ENCODE measurements at places on chromosomes 13 and 19.

DNA sequence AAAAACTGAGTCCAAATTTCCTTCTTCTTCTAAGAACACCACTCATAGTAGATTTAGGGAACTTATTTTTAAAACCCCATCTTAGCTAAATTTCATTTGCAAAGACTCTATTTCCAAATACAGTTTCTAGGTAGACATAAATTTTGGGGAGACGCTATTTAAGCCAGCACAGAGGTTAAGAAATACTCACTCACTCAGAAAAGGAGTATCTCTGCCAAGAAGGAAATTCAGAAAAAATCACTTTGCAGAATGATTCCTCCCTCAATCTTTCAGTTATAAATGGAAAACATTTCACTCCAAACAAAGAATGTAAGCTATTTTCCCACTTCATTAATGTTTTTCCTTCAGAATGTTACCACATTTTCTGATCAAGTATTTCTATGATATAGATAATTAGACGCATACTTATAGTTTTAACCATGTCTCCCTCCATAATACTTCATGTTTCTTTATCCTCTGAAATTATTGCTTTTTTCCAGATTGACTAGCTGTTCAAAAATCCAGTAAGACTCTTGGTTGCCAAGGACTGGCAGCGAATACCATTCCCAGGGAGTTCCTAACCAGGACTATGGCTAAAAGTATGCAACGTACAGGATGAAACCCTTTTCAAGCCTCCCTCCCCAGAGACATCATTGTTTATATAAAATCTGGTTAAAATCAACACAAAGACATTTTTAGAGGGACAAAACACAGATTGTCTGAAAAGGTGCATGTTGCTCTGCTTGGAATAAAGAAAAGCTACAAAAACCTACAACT is 52.5 kb upstream of the RXFP2 start:
- DNase-seq = no peak

DNA sequence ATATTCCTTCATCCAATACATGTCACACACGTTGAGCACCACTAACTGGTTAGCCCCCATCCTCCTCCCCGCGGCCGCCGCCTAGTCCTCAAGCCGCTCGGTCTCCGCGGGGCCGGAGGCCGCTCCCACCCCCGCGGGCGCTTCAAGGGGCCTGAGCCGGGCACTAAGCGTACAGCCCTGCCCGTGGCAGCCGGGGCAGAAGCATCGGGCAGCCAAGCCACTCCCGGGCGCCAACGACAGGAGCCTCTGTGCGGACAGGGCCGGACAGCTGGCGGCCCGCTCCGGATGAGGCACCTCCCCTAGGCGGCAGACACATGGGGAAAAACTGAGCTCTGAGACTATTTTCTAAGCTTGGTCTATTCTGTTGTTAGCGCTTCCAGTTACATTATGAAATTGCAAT is 2.8 kb upstream of the ZNF543 start:
- DNase-seq = no peak

GRCh38 chr19:1396768-1397679 is 4.3 kb downstream of the GAMT start:
- no peak for DNase-seq

GRCh38 chr13:28145049-28145448 is 6.7 kb downstream of the PAN3 start:
- DNase-seq = no peak

- no peak for DNase-seq
These were observed 24.9 kb downstream of the GADD45B start for GRCh38 chr19:2500841-2501261.

GRCh38 chr13:33520468-33520839 is 234.9 kb upstream of the STARD13 start:
- no peak for DNase-seq

DNA sequence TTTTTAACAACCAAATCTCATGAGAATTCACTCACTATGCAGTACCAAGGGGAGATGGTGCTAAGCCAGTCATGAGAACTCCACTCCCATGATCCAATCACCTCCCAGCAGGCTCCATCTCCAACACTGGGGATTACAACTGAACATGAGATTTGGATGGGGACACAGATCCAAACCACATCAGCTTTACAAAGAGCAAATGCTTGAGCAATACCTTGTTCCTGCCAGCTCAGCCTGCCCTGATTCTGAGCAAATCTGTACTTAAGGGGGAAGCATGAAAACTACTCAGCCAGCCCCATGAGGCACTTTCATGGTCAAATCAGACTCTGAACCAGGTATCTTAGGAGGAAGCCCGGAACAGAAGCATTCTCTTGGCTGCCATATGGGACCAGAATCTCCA is 259.9 kb downstream of the TBC1D4 start:
- no peak for DNase-seq

DNA sequence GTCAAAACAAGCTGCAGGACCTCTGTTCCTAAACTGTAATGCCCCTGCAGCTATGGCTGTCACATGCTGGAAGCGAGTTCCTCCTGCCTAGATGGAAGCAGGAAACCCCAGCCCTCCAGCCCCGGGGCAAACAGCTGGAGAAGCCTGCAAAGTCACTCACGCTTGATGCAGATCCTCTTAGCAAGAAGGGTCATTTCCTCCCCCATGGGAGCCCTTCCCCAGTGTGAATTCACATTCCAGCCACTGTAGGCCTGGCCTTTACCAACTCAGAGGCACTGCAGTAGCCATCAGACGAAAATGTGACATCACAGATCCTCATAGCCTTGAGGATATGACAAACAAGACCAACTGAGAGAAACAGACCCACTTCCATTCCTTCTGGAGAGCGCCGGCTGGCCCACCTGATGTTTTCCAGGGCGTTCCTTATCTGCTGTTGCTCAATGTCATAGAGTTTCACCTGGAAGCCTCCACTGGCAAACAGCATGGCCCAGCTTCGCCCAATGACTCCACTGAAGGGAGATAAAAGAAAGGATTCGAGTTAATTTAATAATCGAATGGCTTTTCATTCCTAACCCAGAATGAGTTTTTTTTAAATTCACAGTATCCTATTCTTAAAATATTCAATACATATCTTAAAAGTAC is 13.5 kb downstream of the CRYL1 start:
- no peak for DNase-seq

GRCh38 chr19:18401580-18402112 is 4.2 kb upstream of the LRRC25 start:
- no peak for DNase-seq

DNA sequence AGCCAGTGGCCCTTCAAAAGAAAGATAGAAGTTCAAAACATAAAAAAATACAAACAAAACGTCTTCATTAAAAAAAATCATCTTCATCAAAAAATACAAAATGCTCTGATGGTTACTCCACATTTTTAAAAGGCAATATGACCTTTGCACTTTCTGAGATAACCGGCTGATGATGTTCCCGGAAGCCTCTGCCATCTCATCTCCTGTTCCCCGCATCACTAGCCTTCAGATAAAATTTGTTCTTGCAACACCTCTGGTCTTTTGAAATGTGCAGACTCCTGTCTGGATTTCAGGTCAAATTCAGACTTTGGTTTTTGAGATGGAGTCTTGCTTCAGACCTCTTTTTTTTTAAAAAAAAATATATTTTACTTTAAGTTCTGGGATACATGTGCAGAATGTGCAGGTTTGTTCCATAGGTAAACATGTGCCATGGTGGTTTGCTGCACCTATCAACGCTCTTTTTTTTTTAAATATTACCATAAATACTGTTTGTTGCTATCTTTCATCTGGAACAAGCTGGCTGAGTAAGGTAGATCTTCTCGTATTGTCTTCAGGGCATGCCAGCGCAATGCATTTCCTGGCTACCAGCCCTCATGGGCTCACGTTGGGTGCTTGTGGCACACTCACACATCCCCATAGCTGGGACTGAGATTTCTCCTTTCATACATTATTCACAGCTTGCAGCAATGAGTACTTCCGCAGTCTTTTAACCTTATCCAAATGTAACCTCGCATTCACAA is 418.9 kb upstream of the ARGLU1 start:
- no peak for DNase-seq

- DNase-seq = no peak
These were observed at the start of gene FKRP for GRCh38 chr19:46745521-46746280. Gene FKRP, plus strand, starts transcription at chr19:46746057. Its CDS starts 9,394 bp downstream, at chr19:46755451.

GRCh38 chr13:64753233-64754000 is 2476.7 kb downstream of the PCDH9 start:
- no peak for DNase-seq

- DNase-seq = no peak
These were observed 7.1 kb upstream of the GRTP1 start for GRCh38 chr13:113371061-113371460.
